Fibroblast of gingiva (primary cell): ENCODE measurements at places on chromosomes 2 and 18.
A peak's percentile ranks its signal among the peaks of the same experiment; 100 is the strongest.

GRCh38 chr2:2703762-2704427 lies 372.8 kb upstream of the MYT1L start:
- no peak for DNase-seq

GRCh38 chr2:51256736-51257135 lies 224.8 kb upstream of the NRXN1 start:
- no peak for DNase-seq

DNA sequence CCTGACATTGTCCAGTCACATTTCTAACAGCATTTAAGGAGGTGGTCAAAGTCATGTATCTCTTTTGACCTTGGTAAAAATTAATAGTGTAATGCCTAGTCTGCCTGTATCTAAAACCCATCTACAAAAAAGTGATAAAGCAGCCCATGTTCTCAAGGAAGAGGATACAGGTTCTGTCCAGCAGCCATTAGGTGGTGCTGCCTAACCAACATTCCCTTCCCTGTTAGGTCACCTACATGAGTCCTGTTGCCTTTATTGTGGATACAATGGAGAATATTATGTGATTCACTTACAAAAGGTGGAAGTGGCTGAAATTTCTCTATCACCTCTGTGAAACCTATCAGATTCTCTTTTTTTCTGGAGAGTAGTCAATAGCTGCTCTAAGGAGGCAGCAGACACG lies 52.5 kb downstream of the AQP4 start:
- DNase-seq = no peak

GRCh38 chr18:36114251-36114650 lies 14.9 kb downstream of the SLC39A6 start:
- no peak for DNase-seq

DNA sequence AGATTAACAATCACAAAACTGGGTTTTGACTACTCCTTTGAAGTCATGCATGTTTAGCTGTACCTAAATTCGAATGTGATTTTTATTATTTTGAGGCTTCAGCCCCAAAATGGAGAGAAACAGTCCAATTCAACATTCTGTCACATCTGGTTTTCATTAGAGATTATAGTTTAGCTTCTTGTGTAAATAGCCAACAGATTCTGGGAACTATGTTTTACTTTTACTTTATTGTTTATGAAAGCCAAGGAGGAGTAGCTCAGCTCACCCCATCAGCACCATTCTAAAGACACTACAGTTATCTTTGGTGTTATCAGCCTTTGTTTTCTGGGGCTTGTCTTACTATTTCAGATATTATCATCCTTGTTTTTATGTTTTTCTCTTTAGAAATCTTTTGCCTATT lies 465.0 kb upstream of the CWC22 start:
- DNase-seq = peak; percentile 67

DNA sequence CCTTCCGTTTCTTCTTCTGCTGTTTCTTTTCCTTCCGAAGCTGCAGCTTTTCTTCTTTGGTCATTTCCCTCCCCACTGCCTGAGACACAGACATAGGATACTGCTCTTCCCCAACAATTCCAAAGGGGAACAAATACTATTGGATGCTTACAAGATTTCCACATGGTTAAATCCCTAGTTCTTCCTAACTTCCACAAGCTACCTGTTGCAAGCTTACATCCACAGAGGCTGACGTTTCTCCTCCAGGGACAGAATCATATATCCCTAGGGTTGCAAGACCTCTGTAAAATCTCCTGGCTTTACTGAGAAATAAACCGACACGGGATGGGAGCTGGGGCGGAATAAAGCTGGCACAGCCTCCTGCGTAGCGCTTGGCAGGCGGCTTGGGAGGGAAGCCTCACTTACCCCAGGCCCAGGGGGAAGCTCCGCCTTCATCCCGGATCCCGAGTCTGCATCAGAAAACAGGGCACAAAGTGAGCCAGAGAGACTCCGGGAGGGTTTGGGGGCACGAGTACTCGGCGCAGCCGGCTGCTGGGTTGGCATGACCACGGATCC lies 590 bp downstream of the EIF2B4 start:
- peak; percentile 60 for DNase-seq

DNA sequence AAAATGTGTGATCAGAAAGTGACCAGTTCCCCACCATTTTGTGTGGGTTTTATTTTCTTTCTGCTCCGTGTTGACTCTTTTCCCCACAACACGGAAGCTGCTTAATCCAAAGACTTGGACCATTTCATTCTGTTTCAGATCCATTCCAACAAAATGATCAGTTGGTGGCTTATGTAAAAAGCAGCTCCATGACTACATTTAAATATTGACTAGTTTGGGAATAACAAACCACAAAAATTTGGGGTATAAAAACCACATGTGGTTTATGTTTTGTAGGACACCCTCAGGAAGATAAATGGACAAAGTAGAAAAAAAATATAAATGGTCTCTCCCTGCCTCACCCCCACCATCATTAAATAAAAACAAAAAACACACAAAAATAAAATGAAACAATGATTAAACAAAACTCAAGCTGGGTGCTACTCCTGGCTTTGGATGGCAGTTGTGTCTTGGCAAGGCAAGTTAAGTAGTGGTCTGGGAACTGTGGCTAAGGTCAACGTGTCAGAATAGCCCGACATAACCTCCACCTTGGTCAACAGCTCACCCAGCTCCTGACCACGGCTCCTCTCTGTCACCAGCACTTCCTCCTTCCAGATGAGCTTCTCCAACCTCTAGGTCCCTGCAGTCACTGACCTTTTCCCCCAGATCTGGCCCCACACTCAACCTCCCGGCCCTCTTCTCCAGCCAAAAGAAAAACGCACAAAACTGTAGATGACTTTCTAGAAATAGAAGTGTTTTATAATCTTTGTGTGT lies 12.8 kb upstream of the WIPF1 start:
- no peak for DNase-seq

- DNase-seq = peak; percentile 50
Observed at GRCh38 chr2:118089139-118089800, 999 bp downstream of the INSIG2 start.

DNA sequence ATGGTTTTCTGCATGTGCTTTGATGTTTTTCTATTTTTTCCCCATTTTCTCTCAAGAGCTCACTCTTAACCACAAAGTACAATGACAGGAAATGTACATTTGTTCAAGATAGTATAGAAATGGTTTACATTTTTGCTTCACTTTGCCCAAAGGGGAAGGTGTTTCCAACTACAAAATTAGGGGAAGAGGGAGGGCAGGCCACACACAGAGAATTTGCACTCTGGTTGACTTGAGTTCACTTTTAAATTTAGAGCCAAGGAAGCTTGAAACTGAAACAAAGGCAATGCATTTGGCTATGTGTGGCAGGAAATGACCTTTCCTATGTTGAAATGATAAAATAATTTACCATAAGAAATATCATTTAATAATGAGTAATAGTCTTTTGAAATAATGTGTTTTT lies 19.1 kb upstream of the VIT start:
- DNase-seq = no peak
